ENCODE measurements at places on chromosomes 2 and 18.

DNA sequence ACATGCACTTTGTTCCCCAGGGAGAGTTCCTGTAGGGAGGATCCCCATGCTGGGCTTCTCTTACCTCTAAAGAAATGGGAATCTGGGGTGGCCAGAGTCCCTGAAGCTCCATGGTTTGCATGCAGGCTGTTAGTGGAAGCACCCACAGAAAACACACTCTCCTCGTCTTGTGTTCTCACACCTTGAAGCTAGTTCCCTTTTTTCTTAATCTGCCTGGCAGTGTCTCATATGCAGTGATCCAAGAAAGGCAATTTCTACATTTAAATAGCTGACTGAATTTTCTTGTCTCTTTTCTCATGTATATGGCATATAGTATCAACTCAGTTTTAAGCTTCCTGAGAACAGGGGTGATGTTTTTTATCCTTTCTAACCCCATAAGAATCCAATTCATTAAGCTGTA, 65.0 kb downstream of the LINC00305 start:
- DNase-seq, result no peak

DNA sequence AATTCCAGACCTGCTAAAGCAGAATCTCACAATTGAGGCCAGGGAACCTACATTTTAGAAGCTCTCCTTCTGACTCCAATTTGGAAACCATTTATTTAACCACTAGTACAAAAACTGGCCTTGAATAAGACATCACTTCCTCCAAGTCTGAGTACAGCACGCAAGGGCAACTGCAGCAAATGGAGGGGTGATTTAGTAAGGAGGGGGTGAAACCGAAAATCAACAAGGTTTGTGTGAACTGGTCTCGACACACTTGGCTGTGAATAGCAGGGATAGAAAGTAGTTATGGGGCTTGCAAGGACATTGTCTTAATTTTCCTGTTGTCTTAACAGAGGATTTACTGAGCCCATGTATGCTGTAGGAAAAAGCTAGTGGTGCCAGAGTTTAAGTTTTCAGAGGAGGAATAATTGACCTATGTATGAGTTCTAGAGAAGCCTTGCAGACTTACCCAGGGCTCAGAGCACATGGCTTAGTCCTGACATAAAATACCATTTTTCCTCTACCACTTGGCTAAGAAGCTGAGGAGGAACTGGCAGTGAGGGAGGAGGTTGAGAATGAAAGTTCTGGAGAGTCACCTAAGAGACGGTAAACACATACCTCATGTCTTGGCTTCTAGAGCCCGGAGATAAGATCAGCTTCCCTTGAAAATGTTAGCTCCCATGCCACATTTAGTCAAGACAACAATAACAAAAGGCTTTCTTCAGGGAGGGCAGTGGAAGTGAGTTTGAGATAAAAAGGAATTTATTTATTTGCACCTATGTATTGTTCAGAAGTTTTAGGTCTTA, 114.8 kb downstream of the SMAD2 start:
- DNase-seq, result no peak

- DNase-seq, result no peak
Observed at GRCh38 chr2:62415019-62415431, 91.0 kb downstream of the TMEM17 start.

DNA sequence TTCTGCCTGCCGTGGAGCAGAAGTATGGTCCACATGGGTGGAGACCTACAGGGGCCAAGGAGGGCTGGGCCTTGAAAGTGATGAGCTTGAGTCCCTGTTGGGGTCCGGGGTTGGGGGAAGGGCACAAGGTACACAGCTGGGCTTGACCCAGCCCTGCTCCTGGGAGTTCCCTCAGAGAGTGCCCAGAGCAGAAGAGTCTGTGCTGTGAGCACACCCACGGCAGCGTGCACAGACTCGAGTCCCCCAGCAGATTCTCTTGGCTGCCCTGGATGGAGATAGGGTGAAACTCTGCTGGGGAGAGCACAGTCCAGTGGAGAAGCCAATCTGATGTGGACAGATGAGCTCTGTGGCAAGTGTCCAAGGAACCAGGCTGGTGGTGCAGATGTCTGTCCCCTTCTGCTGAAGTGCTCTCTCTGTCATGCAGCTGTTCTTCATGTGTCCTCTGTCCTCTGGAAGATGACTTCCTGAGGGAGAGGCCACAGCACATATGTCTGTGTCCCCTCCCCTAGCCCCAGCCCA, 27.5 kb downstream of the INPP4A start:
- DNase-seq, result no peak

DNA sequence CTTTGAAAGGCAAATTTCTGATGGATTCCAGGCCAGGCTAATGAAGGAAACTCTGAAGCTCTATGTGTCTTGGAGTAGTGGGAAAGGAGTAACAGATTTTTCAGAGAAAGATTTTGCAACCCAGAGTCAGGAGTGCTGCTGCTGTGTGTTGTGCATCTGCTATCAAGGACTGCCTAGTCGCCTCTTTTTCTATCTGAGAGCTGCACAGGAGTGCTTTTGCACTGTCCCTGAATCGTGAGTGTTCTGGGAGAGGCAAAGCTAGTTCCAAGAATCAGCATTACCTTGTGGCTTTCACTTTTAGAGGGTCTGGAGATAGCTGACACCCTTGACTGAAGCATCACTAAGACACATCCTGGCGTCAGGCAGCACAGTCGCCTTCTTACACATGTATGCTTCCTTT, 336.4 kb downstream of the PARD3B start:
- no peak for DNase-seq

DNA sequence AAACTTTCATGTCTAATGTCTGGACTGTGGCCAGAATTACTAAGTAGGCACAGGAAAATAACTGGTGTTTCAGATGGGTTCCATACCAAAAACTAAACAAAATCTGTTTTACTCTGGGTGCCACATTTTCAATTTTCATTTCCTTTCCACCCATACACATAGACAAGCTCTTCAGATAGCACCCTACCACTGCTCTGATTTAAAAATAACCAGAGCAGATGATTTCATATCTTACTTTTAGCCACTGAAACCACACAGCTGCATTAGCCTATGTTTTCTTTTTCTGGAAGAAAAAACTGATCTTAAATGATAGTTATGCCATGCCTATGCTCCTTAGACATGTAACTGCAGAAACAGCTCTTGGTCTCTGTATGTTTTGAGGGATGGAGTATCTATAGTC, 647.6 kb downstream of the CPS1 start:
- DNase-seq, result no peak

DNA sequence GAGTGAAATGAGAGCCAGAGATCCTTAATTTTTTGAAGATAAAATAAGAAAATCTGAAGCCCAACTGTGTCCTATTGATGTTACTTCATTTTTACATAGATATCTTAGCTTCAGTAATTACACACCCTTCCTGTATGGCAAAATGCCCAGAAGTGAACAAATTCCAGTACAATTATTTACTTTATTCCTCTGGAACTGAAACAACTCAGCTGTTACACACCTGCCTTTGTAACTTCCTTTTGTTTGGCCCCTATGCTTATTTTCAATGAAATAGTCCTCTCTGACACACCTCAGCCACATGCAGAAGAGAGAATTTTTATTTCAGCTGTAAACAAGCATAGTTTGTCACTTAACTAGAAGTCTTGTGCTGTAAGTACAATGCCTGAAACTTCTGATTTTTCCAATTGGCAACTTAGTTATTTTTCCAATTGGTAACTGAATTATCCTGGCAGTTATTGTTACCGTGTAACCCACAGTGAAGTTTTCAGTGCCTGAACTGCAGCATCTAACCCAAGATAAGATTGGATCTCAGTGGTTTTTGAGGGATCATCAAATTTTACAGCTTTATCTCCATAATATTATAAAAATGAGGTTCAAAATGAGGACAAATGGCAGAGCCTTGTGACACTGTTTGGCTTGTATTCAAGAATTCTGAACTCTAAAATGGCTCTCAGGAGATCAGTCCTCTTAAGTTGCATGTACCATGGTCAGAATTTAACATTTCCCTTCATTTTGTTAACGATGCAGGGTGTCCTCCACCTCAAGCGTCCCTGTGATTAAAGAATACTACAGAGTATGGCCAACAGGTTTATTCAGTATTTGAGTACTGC, 82.6 kb downstream of the PKP4 start:
- no peak for DNase-seq

DNA sequence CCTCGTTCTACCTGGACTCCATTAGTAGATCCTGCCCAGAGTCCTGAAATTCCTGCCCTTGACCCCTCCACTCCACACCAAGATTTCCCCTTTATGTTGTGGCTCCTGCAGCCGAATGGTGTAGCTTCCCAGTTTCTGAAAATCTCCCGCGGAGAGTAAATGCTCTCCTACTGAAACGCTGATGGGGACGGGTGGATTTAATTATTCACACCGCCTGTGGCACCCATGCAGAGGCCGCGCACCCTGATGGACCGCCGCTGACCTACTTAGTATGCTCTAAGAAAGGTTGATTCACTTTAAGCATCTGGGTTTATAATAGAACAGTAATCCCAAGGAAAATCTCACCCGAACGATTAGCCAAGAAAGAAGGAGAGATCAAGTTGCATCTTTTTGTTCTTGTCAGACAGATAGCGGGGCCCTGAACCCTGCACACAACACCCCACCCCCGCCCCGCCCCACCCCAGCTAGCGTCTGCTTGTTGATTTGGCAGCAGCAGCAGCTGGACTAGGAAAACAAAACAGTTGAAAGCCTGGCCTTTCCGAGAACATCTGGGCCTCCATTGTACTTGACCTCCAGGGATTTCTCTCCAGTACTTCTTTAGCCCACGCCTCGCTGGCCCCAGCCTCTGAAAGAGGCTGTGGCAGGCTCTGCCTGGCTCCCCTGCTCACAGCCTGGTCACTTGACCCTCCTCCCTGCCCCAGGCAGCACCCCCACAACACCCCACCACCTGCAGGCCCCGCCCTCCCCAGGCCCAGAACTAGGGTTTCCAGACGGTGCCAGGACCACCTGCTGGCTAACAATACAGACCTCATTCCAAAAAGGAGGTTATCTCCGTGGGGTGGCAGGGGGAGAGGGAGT, 53.6 kb downstream of the DPYSL5 start:
- no peak for DNase-seq

DNA sequence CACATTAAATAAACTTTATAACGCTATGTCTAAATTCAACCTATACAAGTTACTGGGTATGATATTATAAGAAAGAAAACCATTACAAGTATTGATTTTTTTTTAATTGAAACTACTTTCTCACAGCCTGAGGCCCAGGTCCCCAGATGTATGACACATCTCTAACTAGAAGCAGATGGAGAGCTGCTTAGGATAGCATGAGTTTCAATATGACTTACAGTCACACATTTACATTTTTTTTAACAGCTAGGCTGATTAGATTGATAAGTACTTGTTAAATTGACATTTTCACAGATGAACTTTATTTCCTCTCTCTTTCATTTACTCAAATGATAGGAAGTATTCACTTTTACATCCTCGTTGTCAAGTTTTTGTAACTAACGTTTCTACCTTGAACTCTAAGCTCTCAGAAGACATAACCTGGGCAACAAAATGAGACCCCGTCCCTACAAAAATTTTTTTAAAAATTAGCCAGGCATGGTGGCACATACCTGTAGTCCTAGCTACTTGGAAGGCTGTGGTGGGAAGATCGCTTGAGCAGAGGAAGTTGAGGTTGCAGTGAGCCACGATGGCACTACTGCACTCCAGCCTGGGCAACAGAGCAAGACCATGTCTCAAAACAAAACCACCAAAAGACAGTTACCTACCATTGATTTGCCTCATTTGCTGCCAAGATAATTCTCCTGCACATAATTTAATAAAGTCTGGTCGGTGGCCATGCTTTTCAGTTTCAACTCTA, 52.4 kb downstream of the STK39 start:
- no peak for DNase-seq

GRCh38 chr18:54173980-54174630, 50.4 kb downstream of the MBD2 start:
- DNase-seq, result no peak

DNA sequence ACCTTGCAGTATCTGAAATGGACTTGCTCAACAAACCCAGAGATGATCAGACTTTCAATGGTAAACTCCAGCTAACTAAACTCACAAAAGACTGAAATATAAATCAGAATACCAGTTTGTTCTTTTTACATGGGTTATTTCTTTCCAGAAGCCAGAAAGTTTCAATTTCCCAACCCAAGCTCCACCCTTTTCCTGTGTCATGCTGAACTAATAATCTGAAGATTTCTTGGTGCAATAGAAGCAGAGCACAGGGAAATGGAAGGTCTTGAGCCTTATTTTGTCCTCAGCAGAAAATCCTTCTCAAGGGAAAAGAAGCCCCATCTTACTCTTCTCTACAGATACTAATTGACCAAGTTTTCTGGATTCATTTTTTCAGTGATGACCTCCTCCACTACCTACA, 93.3 kb upstream of the PAPOLG start:
- no peak for DNase-seq

GRCh38 chr18:55384551-55385275, 203.3 kb downstream of the TCF4 start:
- no peak for DNase-seq

DNA sequence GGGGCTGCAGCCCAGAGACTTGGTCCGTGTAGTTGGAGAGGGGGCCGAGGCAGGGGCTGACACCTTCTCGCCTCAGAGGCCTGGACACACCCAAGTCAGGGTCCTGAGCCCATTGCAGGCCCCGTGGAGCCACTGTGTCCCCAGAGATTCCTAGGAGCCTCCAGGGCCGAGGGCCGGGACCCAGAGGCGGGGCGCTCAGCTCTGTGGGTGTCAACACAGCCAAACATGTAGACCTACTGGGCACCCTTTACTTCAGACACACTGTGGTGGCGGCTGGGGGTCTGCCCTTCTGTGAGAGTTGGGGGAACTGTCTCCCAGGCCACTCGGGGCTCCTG, 459 bp upstream of the ESPNL start:
- DNase-seq, result no peak

- DNase-seq, result no peak
Observed at GRCh38 chr2:164127971-164128527, 392.2 kb upstream of the FIGN start.

DNA sequence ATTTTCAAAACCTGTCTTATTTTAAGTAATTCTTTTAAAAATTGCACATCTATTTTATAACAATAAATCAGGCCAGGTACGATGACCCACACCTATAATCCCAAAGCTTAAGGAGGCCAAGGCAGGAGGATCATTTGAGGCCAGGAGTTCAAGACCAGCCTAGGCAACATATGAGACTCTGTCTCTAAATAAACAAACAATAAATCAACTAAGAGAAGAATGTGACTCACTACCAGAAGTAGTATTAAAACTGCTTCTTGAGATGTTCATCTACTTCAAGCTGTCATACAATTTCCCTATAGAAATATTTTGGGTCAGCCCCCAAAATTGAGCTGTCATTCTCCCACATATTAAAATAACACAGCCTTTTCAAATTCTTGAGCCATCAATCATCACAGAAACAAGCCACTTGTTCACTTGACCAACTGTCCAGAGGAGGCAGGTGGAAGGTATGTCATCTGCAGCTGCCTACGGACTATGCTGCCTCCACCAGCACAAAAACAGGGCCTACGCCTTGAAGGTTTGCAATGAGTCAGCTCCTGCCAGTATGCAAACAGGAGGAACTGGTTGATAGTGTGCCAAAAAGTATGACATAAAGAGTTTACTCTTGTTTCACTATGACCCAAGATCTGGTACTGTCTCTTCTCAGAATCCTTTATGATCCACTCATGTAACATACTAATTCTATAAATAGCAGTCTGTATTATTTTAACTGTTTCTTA, 33.6 kb downstream of the KIDINS220 start:
- DNase-seq, result no peak
